ENCODE measurements at places on chromosomes 5 and 9.
A peak's percentile ranks its signal among the peaks of the same experiment; 100 is the strongest.

GRCh38 chr5:19928562-19929421 lies 59.2 kb downstream of the CDH18 start:
- DNase-seq: no peak

GRCh38 chr9:89807682-89808075 lies 202.9 kb downstream of the GADD45G start:
- no peak for DNase-seq

- DNase-seq: no peak
Observed at GRCh38 chr9:26669701-26670670, 222.6 kb downstream of the CAAP1 start.

- no peak for DNase-seq
Observed at GRCh38 chr9:113772121-113772810, 103.8 kb upstream of the ZNF618 start.

DNA sequence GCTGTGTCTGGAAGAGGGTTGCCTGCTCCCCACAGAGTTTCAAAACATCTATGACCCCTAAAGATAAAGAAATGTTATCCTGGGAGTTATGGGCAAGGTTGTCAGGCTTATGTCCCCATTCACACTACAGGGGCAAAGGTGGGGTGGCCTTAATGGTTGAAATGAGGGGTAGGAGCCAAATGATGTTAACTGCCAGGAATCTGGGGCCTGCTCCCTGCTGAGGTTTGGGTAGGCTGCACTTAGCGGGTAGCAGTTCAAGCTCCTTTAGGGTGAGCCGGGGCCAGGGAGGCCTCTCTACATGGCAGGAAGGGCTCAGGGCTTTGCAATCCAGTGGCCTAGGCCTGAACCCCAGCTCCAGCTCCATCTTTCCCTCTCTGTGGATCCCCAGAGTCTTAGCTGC lies 3.0 kb downstream of the FGF18 start:
- DNase-seq: no peak

DNA sequence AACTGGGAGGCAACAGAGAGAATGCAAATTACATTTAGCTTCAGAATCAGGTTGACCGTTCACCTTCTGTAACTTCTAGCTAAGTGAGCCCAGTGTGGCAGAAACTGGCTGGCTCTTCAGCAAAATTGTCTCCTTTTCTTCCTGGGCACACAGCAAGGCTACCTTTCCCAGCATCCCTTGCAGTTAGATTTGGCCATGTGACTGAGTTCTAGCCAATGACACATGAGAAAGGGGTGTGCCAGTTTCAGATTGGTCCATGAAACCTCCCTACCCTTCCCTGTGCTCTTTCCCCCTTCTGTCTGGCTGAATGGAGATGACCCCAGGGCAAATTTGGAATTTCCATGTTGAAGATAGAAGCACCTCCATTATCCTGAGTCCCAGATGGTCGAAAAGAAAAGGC lies 72.5 kb upstream of the SMIM23 start:
- DNase-seq: no peak

GRCh38 chr5:151318850-151319732 lies 15.5 kb upstream of the SLC36A3 start:
- DNase-seq: no peak

- no peak for DNase-seq
Observed at GRCh38 chr9:114551750-114552685, 35.6 kb upstream of the ATP6V1G1 start.

- DNase-seq: no peak
Observed at GRCh38 chr5:1515921-1516571, 7.7 kb downstream of the LPCAT1 start.

GRCh38 chr5:93611976-93612854 lies 29.2 kb downstream of the NR2F1 start:
- peak; percentile 59 for DNase-seq

GRCh38 chr9:137411645-137412380 lies 11.1 kb downstream of the EXD3 start:
- no peak for DNase-seq

- peak; percentile 37 for DNase-seq
Observed at GRCh38 chr9:133355881-133356357, 368 bp downstream of the SURF1 start.

DNA sequence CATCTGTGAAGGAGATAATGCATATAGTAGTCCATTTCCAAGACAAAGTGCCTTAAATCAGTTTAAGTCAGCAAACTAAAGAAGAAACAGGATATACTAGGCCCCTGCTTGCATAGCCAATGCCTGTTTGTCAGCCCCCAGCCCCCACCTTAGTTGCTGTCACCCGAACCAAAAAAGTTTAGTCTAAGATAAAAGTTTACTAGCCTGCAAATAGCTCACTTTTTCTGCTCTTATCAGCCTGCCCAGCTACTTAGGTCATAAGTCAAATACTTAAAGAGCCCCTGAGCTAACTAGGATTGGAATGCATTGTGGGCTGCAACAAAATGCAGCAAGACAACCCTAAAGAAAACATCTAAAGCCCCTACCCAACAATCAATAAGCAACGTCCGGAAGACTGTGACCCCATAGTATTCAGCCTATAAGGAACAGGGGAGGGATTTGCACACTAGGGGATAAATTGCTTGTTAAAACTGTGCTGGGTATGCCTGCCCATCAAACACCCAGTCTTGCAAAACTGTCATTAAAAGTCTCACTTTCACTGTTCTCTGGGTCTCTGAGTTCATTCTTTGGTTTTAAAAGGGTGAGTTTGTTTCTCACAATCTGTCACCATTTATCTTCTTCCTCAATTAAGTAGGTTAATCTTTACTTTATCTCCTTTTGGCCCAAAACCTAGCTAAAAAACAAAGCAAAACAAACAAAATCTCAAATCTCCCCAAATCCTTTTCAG lies 92.4 kb upstream of the CEP78 start:
- DNase-seq: no peak

DNA sequence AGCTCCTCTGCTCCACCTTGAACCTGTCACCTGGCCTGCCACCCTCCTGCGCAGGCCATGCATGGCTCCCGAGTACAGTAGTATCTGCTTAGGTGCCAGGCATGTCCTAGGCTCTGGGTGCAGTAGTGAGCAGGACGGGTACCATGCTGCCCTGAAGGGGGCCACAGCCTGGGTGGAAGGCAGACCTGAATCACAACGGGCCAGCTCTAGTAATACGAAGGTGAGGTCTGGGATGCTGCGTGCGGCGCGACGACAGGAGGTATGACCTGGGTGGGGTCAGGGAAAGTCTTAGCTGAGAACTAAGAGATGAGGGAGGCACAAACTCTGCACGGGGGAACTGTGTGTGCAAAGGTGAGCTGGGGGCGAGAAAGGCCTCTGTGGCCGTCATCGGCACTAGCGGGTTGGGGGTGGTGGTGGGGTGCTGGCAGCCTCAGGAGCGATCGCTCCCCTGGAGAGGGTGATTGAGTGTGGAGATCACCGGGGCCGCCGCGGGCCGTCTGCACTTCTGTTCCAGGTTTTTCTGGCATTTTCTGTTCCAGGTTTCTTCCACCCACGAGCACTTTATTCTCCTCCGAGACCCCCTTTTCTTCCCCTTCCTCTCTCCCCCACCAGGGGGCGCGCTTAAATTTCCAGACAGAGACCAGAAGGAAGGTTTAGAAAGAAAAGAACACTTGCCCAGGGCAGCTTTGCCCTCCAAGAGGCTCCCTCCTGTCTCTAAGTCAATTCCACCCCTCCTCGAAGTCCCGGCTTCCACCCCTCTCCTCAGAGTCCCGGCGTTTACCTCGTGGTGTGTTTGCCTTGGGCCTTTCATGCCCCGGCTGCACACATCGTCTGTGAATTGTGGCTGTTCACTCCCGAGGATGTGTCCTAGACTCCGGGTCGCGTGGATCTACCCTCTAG lies 15.1 kb downstream of the PDLIM4 start:
- peak; percentile 33 for DNase-seq

- DNase-seq: no peak
Observed at GRCh38 chr9:97110696-97111095, 71.8 kb upstream of the CTSV start.

DNA sequence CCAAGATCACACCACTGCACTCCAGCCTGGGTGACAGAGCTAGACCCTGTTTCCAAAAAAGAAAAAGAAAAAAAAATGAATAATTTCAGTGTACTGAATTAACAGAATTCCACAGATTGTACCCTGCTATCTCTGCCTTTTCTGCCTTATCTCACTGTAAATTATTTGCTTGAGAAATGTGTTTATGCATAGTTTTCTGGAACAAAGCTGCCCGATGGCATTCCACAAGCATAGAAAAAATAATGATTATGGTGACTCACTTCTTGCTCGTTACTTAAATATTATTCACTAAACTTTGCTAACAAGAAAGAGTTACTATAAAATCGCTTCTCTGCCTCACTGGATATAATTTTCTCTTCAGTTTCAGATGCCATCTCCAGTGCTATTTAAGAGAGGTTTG lies 88.7 kb upstream of the FAM169A start:
- DNase-seq: no peak

DNA sequence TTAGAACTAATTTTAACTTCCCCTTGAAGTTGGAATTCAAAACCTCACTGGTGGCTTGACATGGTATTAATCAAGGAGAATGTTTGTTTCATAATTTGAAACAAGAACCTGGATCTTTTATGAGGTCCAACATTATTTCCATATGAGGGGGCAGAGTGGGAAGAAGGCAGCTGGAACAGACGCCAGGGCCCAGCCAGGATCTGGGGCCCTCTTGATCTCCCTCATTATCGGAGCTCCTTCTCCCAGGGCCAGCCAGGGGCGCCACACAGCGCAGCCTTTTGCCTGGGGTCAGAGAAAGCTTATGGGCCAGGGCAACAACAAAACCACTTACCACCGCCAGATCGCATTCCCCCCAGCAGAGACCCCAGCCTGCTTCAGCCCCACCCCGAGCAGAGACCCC lies 27.1 kb upstream of the NKD2 start:
- DNase-seq: no peak

DNA sequence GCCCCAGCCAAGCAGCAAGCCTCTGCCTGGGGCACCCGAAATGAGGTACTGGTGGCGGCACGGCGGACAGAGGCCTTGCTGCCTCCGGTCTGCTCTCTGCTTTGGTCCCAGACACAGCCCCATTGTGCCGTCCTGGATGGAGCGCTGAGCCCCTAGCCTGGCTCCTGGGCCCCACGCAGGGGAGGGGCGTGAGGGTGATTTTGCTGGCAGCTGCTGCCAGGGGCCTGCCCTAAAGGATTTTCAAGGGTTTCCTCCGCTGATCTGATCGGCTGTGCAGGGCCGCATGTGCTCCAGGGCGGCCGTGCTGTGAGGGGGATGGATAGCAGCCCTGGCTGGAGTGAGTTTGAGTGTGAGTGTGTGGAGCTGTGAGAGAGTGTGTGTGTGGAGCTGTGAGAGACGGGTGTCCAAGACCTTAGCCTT lies 1.3 kb downstream of the GPSM1 start:
- no peak for DNase-seq

GRCh38 chr5:55533521-55534435 lies 986 bp downstream of the PLPP1 start:
- DNase-seq: peak; percentile 71

- peak; percentile 54 for DNase-seq
Observed at GRCh38 chr9:105656131-105656921, 5.9 kb upstream of the TAL2 start.

- DNase-seq: peak; percentile 9
Observed at GRCh38 chr5:77064040-77064439, 23.0 kb downstream of the ZBED3 start.

- no peak for DNase-seq
Observed at GRCh38 chr5:119074419-119074818, 3.5 kb downstream of the DMXL1 start.

- no peak for DNase-seq
Observed at GRCh38 chr5:151071021-151071420, 9.8 kb downstream of the TNIP1 start.

DNA sequence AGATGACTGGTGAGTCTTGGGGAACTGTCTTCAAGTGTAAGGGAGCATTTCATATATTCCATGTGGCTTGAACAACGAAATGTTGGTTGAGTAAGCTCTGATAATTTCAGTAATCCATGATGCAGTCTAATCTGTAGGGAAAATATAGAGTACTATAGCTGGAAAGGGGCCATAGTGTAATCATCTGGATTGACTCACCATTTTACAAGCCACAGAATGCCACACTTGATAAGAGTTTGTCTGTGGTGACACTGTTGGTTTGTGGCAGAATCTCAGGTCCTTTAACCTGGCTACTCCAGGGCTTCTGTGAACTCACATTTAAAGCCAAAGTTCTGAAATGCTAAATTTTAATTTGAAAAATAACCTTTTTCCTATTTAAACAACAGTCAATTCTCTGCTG lies 16.3 kb upstream of the MAML1 start:
- no peak for DNase-seq

DNA sequence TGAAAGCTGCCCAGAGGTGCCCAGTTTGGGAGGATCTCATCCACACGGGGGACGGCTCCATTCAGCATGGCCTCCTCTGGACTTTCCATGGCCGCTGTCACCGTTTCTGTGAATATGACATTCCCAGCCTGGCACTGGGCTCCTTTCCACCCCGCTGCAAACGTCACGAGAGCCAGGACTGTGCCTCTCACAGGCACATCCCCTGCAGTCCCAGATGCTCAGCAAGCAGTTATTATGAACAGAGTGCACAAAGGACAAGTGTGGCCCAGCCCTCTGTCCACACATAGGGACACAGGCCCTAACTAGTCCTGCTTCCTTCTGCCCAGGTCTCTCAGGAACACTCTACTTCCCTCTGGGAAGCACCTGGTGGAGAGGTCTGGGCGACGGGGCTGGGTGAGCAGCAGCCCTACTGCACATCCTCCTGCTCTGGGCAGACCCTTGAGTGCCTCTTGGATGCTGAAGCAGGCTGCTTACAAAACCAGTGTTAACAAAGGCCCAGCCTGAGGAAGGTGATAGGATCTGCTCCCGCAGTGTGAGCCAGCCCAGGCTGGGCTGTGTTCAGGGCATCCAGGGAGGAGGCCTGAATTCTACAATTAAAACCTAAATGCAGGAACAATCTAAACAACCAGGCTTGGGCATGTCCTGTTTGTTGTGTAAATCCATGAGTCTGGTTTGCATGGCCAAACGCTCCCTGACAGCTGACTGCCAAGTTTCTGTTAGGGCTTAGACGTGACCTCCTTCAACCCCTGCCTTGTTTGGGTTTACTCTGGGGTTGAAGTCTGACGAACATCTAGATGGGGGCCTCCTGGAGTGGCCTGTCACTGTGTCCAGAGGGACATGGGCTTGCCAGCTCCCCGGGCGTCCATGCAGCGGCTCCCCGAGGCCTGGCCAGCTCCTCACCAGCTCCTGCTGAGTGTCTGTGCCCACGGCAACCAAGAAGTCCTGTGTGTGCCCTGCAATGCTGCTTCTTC lies 269.8 kb downstream of the GADD45G start:
- DNase-seq: no peak

DNA sequence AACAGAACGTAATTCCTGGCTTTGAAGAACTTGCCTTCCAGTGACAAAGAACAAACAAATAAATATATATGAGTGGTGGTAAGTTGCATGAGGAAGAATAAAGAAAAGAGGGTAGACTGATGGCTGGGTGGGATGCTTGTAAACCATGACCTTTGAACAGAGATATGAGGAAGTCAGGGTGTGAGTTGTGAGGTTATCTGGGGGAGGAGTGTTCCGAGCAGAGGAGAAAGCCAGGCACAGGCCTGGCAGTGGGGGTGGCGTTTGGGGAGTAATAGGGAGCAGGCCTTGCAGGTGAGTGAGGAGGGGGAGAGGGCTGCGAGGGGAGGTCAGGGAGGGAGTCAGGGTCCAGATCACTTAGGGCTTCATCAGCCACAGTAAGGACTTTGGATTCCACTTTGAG lies 213.4 kb downstream of the PTTG1 start:
- no peak for DNase-seq

GRCh38 chr5:102974177-102974576 lies 145.8 kb downstream of the GIN1 start:
- DNase-seq: peak; percentile 10

All from NCI-H146 (cell line).